Posterior vena cava (tissue), 2 donors: ENCODE measurements at places on chromosomes 5 and 9. TPM values are rescaled to one million over a fixed set of nuclear protein-coding genes. Genes with fewer than 3 reads are reported as not detected.

The SPINK13 gene
- not detected for total RNA-seq

The CAVIN4 gene
- 1.5 TPM for total RNA-seq

The TSLP gene
- 1.7 TPM for total RNA-seq

The PAEP gene
- not detected for total RNA-seq

The PGGT1B gene
- total RNA-seq, result 41.1 TPM

The PCYOX1L gene
- total RNA-seq, result 3.1 TPM
